Activated CD8-positive, alpha-beta memory T cell treated with anti-CD3 and anti-CD28 coated beads for 4 hours (primary cell): ENCODE measurements at places on chromosomes 5 and 9.

GRCh38 chr9:129201866-129202265 lies 23.8 kb upstream of the IER5L start:
- no peak for DNase-seq

GRCh38 chr9:106405871-106406435 lies 457.0 kb upstream of the ZNF462 start:
- DNase-seq, result no peak

GRCh38 chr5:16418471-16418922 lies 47.1 kb downstream of the ZNF622 start:
- no peak for DNase-seq

DNA sequence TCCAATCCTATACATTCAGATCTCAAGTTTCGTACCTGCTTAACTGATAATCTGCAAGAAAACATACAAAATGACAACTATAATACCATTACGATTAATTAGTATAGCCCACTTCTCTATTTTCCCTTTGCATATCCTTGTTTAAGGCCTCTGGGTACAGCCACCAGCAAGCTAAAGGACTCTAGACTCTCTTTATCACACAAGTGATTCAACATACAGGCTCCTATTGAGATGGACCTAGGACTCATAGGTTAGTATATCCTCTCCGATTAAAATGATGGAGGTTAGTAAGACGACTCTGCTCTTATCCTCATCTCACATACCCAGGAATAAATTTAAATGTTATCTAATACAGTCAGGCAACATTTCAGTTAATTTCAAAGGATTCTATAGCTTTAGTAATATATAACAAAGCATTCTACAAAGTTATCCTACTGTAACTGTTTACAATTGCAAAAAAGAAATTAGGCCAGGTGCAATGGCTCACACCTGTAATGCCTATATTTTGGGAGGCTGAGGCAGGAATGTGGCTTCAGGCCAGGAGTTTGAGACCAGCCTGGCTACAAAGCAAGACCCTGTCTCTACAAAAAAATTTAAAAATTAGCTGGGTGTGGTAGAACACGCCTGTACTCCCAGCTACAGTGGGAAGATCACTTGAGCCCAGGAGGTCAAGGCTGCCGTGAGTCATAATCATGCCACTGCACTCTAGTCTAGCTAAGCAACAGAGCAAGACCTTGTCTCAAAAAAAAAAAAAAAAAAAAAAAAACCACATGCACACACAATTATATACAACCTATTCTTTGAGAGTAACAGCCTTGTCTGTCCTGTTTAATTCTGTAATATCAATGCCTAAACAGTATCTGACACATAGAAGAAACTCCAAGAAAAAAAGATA lies 15.4 kb downstream of the HAUS6 start:
- no peak for DNase-seq

DNA sequence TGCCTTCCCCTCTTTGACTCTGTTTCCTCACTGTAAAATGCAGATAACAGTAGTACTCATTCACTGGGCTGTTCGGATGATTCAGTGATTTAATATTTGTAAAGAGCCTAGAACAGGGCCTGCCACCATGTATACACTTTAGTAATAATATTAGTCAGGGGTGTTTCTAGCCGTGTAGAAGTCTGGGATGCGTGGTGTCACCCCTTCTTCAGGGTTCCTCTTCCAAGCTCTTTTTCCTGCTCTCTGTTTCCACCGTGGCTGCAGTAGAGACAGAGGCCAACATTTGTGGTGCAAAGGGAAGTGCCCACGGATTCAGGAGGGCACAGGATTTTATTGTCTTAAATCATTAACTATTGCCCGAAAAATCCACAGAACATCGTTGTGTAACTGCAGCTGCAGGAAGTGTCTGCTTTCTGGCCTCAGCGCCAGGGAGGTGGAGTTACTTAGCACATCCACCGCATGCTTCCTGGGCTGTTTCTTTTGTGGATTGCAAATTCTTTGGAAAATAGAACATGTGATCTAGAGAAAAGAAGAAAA lies 61.7 kb downstream of the TRIO start:
- no peak for DNase-seq

DNA sequence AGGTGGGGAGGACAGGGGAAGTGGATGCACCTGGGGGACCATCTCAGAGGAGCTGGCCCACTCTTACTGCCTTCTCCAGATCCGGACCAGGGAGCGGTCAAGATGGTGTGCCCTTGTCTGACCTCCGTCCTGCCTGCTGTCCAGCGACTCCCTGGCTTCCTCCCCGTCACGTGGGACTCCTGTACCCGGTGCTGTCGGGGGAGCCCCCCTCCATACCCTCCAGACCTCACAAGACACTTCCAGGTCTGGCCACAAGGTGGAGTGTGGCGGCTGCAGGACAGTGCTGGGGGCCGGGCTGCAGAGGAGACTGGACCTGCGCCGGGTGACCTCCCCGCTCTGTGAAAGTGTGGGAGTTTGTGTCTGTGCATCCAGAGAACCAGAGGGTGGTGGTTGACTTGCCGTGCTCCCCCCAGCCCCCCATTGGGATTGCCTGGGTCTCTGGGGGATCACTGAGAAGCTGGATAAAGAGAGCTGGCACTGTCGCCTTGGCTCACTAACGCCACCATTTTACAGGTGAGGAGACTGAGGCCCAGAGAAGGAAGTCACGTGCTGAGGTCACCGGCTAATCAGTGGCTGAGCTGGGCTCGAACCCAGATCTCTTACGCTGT lies 1.9 kb upstream of the CRB2 start:
- DNase-seq, result no peak
